ENCODE measurements at places on chromosomes 11 and 22.

GRCh38 chr11:47354913-47355282, 2.4 kb upstream of the MYBPC3 start:
- DNase-seq = no peak

GRCh38 chr11:92204731-92205130, 19.9 kb upstream of the FAT3 start:
- no peak for DNase-seq

DNA sequence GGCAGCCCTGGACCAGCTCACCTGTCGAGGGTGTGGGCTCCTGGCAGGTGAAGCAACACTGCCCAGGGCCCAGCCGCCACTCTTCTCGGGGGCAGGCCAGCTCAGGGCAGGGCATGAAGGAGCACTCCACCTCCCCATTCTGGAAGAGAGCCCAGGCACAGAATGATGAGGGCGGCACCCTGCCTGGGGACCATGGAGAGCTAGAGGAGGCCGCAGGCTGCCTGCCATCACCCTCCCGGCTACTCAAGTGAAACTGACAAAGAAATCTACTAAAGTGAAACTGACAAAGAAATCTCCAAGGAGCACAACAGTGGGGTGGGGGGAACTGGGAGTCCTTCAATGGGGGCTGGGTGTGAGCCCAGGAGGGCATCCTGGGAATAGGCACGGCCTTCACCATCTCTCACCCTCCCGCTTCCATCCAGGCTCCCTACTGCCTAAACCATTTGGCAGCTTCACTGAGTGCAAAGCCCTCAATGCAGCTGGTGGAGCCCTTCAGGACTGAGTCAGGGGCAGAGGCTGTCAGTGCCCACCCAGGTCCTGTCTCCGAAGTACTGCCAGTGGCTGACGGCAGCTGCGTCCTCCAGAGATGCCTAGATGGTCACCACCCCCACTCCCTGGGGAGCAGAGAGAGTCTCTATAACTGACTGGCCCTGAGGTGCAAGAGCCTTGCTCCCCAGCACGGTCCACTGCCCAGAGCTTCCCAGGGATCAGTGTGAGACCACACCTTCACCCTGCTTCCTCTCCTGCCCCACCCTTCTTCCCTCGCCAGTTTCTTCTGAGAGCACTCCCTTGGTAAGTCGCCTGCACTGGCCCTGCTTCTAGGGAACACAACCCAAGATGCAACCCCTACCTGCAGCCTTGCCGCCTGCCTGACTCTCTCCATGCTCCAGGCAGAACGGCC, 21.7 kb downstream of the VWCE start:
- no peak for DNase-seq

DNA sequence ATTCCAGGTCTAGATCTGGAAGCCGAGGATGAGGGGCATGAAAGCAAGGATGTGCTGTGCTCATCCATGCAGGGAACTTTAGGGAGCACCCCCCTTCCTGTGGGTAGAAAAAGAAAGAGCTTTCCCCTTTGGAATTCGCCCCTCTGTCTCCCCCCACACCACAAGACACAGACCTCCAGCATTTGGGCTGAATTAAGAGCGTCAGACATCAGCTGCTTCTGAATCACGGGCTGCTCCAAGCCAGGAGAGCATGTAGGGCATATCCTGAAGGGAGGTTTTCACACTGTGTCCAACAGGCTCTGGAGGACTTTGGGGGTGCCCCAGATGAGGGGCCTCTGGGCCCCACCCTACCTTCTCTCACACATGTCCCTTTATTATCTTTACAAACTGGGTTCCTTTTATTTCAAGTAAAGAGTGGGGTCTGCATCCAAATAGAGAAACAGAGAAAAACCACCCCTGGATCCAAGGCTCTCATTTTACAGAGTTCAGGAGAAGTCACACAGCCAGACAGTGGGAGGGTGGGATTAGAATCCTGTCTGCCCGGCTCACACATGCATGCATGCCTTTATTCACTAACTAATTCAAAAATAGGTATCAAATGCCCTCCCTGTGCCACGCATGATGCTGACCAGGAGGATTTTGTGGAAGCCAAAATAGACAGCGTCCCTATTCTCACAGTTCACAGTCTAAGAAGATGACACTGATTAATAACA, 52.8 kb downstream of the LRRC32 start:
- DNase-seq = no peak

DNA sequence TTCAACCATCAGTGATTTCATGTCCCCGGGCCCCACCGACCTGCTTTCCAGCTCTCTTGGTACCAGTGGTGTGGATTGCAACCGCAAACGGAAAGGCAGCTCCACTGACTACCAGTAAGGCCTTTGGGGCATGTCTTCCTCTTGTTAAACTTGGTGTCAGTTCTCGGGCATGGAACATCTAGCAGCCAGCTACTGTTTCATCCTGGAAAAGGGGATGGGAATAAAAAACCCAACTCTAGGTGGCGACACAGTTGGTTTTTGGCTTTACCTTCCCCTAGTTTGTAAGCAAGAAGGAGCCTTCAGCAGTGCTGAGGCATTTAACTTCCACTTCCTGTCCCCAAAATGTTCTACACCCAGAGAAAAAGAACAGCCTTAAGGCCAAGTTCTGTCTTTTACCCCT, 76.7 kb downstream of the BMAL1 start:
- no peak for DNase-seq

- DNase-seq = no peak
Observed at GRCh38 chr22:32920032-32920628, 118.6 kb downstream of the TIMP3 start.

- no peak for DNase-seq
Observed at GRCh38 chr11:44531116-44531504, 34.4 kb upstream of the CD82 start.

- no peak for DNase-seq
Observed at GRCh38 chr11:37905707-37906417, 1307.8 kb upstream of the RAG2 start.

DNA sequence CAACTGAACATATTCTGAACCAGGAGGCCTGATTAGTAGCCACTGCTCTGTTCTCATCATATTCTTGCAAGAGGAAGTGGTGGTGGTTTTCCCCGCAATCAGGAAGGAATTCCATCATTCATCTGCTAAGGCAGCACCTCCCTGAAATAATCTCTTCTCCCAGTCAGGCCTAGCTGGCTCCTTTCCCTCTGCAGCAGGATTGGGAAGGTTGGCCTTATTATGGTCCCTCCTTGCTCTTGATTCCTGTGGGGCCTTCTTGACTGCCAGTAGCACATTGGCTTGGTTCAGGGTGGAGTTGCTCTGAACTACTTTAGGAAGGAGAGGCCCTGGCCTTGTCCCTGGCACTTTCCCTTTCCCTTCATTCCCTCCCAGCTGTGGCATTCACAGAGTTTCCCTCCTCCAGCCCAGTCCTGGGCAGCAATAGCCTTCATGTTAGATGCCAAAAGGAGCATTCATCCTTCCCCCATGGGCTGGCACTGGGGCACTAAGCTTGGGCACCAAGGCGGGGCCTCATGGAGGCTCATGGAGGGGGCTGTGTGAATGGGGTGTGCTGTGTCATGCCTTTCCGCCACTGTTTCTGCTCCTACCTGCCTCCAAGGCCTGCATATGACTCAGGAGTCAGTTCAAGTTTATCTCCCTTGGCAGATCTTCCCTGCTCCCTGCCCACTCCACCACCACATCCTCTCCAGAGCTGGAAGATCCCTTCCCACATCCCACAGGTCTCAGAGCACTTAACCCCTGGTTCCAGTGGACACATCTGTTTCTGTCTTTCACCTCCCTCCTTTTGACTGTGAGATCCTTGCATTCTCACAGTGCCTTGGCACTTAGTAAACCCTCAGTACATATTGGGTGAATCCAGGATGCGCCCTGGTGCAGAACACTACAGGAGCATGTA, 27.6 kb upstream of the CD44 start:
- DNase-seq = no peak

DNA sequence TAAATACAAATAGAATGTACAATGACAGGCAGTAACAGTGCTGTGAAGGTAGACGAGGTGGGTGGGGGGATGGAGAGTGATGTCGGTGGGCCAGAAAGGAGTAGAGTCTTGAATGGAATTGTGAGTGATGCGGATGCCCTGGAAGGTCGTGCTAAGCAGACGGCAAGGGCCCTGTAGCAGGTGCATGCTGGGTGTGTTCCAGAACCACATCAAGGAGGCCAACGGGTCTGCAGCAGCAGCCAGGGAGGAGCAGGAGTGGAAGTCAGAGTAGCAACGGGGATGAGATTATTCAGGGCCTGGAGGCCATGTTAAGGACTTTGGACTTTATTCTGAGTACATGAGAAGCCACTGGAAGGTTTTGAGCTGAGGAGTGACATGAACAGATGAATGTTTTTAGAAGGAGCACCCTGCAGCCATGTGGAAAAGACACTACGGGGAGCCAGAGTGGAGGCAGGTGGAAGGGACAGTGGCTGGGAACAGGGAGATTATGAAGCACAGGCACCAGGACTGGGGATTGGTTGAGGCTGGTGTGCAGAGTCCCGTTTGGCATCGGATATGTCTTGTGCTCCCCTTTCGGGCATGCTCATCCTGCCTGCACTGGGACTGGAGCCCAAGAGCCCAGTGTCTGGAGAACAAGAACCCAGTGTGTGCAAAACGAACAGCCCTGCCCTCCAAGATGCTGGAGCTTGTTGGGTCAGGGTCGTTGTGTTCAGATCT, 74.1 kb downstream of the COMMD9 start:
- no peak for DNase-seq
